ENCODE measurements at places on chromosomes 5 and 9.

- no peak for DNase-seq
Measured at GRCh38 chr5:90293931-90294330, 115.6 kb downstream of the CETN3 start.

DNA sequence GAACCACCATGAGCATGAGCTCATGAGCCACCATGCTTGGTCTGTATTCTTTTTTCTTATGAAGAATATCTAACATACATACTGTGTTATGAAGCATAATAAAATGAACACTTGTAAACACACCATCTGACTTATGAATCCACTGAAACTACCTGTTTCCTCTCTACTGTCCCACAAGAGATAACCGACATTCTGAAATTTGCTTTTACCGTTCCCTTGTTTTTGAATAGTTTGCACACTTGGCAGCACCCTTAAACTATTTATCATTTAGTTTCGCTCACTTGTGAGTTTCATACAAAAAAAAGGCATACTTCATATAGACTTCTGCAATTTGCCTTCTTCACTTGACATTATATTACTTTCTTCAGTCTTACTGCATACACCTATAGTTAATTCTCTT lies 8.9 kb downstream of the LARS1 start:
- no peak for DNase-seq

DNA sequence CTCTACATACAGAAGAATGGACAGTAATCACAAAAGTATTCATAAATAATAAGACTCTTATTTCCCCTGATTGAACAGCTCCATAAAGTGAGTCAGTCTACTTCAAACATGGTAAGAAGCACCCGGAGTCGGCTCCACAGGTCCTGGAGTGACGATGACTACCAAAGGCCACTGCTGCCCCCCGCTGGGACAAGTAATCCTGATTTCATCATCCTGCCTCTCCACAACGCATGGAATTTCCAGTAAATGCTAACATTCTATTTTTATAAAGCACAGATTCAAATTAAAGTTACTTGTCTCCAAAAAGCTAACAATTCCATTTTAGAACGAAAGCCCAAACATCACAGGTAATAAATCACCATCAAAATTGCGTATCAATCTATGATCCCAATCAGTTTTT lies 16.2 kb downstream of the ATPSCKMT start:
- DNase-seq = peak; percentile 78

DNA sequence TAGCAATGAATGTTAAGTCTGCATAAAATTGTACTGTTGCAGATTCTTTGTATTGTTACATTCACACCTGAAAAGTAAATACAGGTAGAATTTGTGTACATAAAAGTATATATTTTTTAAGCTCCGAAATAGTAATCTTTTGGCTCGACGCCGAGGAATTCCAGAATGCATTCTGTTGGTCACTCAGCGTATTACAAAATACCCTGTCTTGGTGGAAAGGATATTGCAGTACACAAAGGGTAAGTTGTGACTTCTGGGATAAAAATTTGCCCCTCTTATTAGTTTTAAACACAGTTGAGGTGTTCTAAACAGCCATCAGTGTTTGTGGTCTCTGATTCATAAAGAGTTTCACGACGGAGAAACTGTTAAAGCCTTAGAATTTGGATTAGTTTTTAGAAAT lies 257.6 kb downstream of the ARHGEF28 start:
- DNase-seq = no peak

DNA sequence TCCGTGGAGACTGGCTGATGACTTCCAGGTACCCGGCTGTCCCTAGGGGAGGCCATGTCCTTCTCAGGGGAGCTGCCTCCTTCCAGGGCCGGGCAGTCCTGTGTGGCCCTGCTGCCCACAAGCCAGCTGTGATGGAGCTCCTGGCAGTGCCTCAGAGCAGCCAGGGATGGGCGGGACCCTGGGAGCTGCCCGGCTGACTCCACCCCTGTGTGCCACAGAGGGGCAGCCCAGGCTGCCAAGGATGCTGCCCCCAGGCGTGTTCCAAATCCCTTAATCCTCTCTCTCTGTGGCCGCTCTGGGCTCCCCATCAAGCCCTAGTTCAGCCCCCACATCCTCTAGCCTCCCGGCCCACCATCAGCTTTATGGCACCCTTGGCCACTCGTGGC lies 7.0 kb upstream of the SCGB3A1 start:
- DNase-seq = no peak

GRCh38 chr9:93259490-93260262 lies 75.7 kb downstream of the WNK2 start:
- no peak for DNase-seq

DNA sequence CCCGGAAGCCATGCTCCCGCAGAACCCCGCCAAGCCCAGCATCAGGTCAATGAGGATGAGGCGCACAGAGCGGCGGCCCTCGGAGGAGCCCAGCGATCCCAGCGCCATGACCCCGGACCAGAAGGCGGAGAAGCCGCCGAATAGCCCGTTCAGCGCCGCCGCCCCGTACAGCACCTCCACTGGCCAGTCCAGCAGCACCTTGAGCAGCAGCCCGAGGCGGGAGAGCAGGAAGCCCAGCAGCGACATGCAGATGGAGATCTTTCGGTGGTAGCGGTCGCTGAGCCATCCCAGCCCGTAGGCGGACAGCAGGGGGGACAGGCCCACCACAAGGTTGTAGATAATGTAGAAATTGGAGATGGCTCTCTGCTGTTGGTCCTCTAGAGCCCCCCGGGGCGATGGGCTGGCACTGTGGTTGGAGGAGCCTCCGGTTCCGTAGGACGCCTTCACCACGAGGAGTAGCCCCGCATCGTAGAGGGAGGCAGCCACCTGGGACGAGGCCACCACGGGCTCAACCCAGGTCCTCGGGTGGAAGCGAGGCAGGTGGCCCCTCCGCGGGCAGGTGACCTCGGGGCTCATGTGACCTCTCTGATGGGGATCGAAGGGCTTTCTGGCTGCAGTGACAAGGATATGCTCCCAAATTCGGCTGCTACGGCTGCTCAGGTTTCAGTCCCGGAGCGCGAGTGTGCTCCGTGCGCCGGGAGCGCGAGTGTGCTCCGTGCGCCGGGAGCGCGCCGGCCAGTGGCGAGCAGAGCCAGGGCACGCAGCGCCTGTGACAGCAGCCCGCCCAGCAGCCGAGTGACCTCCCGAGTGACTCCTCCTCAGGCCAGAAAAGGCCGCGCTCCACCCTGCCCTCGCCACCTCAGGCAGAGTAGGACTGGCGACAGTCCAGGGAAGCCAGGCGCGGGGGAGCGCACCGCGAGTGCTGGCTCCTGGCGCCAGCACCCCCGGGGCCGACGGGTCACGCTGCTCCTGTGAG lies at the start of gene SLC46A2:
TSS of gene SLC46A2 (minus strand) at position 771 of the 976 bp plus-strand sequence. CDS start at position 576, 195 bp downstream.
- no peak for DNase-seq

DNA sequence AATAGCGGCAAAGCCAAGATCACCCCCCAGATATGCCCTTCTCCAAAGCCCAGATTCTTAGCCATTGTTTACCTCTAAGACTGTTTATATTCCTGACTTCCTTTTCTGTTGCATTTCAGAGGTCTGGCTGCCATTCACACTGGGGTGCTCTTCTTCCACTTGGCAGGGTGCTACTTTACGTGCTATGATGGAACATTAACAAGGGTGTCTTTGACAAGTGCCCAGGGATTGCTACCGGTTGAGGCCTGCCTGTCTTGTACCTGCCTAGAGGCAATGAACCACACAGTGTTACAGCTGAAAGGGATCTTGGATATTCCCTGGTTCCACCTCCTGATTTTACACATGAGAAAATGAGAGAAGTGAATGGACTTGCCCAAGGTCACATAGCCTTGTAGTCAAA lies 352.1 kb upstream of the KIF2A start:
- DNase-seq = no peak

- no peak for DNase-seq
Measured at GRCh38 chr5:121430538-121430937, 421.1 kb upstream of the FTMT start.

DNA sequence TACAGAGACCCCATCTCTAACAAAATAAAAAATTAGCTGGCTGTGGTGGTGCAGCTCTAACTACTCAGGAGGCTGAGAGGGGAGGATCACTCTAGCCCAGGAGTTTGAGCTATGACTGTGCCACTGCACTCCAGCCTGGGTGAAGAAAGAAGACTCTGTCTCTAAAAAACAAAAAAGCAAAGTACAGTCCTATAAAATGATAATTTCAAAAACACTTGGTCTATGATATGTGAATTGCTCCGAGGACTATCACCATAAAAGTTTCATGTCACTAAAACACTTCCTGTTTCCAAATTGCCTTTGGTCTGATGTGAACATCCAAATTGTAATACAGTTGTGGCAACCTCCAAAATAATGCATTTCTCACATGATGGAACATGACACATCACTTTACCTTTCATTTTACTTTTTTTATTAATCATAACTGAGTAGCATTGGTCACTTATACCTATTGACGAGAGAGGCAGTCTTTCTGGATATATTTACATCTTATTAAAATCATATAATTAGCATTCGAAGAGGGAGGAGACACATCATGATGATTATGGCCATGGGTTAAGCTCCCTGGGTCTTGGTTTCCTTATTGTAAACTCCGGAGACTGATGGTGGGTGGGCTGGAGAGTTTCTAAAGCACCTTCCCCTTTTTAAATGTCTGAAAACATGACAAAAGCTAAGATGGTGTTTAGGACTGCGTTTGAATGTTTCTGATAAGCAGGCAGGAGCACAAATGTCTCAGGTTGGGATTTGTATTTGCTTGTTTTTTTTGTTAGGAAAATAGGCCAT lies 25.8 kb upstream of the CD180 start:
- no peak for DNase-seq

GRCh38 chr5:143738417-143739401 lies 73.3 kb upstream of the HMHB1 start:
- DNase-seq = no peak

DNA sequence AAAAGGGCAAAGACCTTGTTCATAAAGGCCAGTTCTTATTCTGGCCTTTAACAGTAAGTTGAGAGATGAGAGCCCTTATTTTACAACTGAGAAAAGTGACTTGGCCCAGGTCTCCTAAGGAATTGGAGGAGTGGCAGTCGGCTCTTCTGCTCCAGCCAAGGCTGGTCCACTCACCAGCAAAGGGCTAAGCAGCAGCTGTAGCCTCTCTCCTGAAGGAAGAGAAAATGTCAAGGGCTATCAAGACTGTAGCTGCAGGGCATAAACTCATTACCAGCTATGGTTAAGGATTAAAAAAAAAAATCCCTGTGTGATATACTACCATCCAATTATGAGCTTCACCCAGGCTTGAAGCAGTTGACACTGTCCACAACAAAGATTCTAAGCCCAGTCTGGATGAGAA lies 138.6 kb upstream of the RAD23B start:
- DNase-seq = no peak

- no peak for DNase-seq
Measured at GRCh38 chr5:104611135-104611767, 1048.7 kb upstream of the NUDT12 start.

DNA sequence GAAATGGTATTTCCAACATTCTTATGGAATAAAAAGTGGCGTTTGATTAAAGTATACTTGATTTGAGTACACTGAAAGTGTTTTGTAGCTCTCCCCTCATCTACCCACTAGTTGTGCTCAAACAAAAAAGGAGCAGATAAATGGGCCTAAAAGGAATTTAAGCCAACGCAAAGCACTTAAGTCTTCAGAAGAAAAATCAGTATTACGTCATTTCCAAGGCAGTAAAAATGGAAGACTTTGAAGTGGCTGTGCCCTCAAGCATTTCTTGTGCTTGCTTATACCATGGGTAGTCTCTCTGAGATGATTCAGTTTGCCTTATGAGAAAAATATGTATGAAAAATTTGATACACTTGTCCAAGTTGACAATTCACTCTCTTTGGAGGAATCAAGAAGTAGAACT lies 279.9 kb upstream of the CD180 start:
- DNase-seq = no peak

GRCh38 chr9:129525656-129526196 lies 95.2 kb downstream of the C9orf50 start:
- no peak for DNase-seq

- no peak for DNase-seq
Measured at GRCh38 chr9:5793812-5794211, 39.1 kb downstream of the ERMP1 start.

DNA sequence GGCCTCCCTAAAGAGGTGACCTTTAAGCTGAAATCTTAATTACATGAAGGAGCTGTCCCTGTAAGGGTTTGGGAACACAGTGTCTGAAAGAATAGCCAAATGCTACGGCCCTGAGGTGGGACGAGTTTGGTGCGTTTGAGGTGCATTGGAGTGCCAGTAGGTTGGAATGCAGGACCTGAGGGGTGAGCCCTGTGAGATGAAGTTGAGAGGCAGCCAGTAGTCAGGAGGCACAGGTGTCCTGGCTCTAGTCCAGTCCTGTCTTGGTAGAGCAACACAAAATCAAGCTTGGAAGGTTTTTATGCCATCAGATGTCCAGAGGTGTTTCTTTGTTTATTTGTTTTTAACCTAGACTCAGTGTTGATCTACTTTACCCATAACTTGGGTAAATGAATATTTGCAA lies 108.5 kb downstream of the ARHGAP26 start:
- no peak for DNase-seq

DNA sequence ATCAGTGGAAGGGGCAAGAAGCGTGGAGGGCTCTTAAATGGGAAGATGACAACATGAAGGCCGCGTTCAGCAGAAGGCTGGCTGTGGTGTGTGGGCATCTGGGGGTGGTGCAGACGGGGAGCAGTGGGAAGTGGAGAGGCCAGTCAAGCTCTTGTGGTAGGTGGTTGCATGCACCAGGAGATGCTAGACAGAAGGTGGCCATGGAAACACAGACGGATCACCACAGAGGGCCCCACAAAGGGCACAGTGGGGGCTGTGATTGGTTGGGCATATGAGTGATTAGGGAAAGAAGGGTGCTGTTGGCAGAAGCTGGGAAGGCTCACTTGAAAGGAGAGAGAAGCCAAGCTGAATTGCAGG lies 14.7 kb downstream of the MTMR12 start:
- no peak for DNase-seq

DNA sequence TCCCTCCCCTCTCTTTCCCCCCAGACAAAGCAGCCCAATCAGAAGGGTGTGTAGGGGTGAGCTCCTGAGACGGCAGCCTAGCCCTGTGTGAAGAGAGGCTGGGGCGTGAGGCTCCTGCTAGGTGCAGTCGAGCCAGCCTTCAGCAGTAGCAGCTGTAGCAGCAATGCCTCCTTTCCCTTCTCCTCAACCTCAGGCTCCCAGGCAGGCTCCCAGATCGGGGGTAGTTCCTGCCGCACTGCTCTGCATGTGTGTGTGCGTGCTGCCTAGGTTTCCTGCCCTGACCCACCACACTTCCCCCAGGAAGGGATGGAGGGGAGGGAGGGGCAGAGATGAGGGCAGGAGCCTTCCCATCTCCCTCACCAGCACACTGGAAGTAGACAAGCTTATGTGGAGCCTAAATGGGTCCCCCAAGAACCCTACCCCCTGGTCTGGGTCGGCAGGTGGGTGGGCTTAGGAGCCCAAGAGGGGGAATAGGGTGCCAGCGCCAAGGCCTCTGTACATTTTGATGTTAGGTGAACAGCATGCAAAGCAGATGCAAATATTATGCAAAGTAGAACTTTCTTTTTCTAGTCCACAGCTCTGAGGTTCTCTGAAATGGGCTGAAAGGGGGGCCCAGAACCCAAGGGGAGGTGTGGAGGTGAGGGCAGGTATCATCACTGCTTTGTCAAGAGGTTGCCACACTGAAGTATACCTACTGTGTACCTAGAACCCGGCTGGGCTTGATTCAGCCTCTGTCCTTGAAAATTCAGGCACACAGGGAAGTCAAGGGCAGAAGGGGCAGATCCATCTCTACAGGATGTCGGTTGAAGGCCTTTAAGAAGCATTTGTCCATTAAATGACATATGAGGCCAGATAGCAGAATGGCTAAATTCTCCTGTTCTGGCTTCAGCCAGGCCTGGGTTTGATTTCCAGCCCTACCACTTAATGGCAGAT lies 57.8 kb downstream of the CXXC5 start:
- no peak for DNase-seq
